NCI-H1092 treated with DMSO at 0.1 percent for 48 hours (cell line): ENCODE measurements at places on chromosomes 7 and 10.

DNA sequence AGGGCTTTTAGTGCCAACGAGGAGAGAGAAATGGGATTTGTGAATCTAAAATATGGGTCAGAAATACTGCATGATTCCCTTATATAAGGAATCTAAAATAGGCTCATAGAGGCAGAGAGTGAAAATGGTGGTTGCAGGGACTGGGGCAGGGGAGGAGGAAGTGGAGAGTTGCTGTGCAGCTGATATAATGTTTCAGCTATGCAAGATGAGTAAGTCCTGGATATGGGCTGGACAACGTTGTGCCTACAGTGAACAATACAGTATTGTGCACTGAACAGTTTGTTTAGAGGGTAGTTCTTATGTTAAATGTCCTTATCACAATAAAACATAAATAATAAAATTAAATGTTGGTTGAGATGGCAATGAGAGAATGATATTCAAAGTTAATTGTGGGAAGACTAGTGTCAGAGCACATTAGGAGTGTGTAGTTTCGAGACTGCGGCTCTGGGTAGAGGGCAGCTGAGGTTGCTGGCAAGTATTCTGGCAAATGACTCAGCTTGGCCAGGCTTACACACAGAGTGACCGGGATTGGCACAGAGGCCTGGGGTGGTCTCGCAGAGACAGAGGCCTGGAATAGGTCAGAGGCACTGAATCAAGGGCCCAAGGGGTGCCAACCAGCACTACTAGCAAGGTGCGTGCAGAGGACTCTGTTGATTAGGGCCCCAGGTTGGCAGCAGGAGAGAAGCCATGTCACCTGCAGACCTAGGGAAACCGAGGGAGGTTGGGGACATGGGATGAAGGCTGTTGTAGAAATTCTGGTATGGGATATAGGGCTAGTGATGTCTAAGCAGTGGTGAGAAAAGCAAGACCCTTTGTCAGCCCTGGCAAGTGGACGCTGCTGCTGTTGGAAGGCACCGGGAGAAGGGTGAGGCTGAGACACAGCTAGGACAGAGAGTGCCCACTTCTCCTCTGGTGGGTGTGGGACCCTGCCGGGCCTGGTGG is 2.8 kb upstream of the DEPP1 start:
- no peak for DNase-seq

- DNase-seq: peak; percentile 88
These were observed at the start of gene SGMS1 for GRCh38 chr10:50623663-50624412. Gene SGMS1 (minus strand): TSS chr10:50623956. CDS start chr10:50344114, 279,842 bp downstream.

- DNase-seq: no peak
These were observed 16.6 kb downstream of the MEIG1 start for GRCh38 chr10:14975672-14976273.

GRCh38 chr7:34357068-34357467 is 300.9 kb upstream of the NPSR1 start:
- no peak for DNase-seq

- DNase-seq: no peak
These were observed 35.2 kb downstream of the CNPY1 start for GRCh38 chr7:155510975-155511701.

- DNase-seq: no peak
These were observed 23.7 kb upstream of the LAMB1 start for GRCh38 chr7:108026647-108027046.

GRCh38 chr10:63819753-63820329 is 298.6 kb downstream of the REEP3 start:
- DNase-seq: peak; percentile 7

DNA sequence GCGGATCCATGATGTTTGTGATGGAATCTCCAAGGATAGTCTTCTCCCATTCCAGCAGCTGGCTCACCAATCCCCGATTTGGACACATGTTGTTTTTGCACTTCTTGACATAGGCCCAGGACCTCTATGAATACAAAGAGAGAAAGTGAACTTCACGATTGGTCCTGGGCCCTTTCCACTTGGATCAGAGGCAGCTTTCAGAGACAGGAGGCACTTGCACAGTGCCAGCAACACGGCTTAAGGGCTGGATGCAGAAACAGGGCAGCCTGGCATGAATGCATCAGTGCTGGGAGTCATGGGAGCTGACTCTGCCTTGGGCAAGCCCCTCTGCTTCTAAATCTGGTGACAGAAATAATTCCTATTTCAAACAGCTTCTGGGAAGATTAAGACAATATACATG is 2.1 kb upstream of the TMEM120A start:
- DNase-seq: no peak

- no peak for DNase-seq
These were observed at the start of gene SYCE1 for GRCh38 chr10:133565441-133566294. Gene SYCE1 (minus strand): TSS chr10:133565583. CDS start chr10:133565529, 54 bp downstream.

GRCh38 chr7:130334274-130334673 is 10.3 kb upstream of the CPA5 start:
- DNase-seq: no peak

DNA sequence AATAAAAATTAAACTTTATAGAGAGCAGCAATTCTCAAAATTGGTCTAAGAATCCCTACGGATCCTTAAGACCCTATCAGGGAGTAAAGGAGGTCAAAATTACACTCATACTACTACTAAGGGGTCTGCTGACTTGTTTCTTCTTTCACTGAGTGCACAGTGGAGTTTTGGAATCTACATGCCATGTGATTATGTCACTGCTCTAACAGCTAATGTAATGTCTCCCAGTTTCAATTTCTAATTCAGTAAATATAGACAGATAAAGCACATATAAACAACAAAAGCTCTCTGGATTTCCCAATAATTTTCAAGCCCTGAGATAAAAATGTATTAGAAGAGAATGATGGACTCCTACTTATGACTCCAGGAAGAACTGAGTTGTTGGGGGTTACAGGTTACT is 74.6 kb downstream of the WAPL start:
- no peak for DNase-seq

GRCh38 chr10:50529660-50530059 is 94.1 kb downstream of the SGMS1 start:
- DNase-seq: no peak

- DNase-seq: no peak
These were observed 4.7 kb upstream of the PLXDC2 start for GRCh38 chr10:19811540-19811939.

- no peak for DNase-seq
These were observed 29.5 kb downstream of the BAG3 start for GRCh38 chr10:119680650-119681081.

GRCh38 chr7:8155836-8156235 is 106.1 kb downstream of the ICA1 start:
- peak; percentile 87 for DNase-seq

DNA sequence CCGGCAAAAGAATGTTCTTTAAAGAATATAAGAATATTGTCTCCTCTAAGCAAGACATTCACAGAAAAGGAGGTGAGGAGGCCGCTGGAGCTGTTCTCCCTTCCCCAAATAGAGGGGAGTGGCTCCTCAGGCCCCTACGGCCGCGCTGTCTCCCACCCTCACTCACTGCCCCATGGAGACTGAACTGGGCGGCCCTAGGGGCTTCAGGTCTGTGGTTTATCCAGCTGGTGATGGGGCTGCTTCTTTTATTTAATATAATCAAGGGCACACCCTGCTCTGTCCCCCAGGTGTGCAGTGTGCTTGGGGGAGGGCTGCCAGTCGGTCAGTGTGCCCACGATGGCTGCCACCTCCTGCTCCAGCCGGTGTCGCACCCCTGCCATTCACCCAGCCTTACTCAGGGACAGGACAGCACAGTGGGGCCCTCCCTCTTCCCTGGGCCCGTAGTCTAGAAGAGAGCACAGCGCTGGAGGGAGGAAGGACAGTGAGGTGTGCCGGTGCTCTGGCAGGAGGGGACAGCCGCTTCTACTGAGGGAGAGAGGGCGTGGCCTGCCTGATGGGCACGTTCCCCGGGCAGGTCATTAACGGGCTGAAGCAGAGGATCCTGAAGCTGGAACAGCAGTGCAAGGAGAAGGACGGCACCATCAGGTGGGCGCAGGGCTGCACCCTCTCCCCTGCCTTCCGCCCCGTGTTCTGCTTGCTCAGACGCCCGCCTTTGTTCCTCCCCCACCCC is 23.4 kb downstream of the IQCE start:
- no peak for DNase-seq

DNA sequence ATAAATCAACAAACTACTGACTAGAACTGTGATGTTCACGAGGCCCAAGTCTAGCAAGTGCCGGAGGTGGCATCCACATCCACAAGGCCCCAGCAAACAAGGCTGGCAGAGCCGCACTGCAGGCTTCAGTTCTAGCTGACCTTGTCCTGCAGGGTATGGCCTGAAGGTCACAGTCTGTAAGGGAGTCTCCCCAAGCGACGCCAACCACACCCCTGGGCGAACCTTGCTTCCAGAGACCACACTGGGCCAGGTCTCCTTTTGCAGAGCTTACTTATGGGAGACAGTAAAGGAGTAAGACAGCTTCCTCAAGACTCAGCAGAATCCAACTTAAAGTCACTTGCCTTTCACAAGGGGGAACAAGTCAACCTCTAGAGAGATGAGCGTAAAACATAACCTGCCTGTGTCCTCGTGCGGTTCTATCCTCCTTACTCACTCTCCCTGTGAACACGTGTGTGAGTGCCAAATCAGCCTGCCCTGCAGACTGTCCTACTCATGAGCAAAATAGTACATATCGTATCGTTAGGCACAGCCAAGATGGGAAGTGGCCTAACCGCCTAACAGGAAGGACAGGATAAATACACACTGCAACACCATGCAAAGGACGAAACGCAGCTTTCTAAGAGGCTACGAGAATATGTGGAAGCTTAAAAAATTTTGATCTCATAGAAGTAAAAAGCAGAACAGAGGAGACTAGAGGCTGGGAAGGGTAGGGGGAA is 22.7 kb downstream of the FAM53B start:
- no peak for DNase-seq

- DNase-seq: no peak
These were observed 12.8 kb upstream of the C10orf53 start for GRCh38 chr10:49666685-49667084.

- DNase-seq: no peak
These were observed 58.8 kb downstream of the CACNA2D1 start for GRCh38 chr7:82384779-82385178.

DNA sequence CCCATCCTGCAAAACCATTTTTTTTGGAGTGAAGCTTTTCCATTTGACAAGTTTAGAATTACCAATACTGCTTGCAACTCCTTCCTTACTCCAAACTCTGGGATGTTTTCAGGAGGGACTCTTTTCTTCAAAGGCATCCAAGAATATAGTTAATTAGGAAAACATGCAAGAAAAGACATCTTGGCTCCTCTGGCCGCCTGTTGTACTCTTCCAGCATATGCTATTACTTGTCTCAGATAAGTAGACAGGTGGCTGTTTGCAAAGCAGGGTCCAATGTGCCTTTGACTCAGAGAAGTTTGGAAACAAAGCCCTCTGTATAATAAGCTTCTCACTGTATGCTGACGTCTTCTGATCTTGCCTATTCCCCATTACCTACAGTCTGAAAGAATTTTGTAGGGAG is 746.5 kb downstream of the AUTS2 start:
- no peak for DNase-seq

GRCh38 chr7:116236020-116236630 is 25.8 kb downstream of the TES start:
- DNase-seq: peak; percentile 53

- DNase-seq: no peak
These were observed 67.9 kb upstream of the CFAP46 start for GRCh38 chr10:133010095-133010842.

- no peak for DNase-seq
These were observed 85.3 kb downstream of the LYZL1 start for GRCh38 chr10:29374162-29374561.

DNA sequence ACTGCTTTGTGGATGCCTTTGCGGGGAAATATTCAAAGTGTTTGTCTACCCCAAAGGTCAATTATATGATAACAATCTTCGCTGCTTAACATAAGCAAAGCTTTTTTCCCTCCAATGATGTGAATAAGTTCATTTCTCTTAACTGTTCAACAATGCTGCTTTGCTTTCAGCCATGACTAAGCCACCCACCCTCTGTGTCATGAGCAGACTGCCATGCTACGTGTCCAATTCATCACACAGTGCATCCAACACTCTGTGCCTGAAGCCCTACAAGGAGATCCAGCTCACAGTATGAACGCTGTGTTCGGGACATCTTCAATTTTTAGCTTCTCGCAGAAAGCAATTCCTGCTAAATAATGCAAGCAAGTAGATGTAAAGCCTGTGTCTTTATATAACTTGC is 5.7 kb upstream of the TAS2R40 start:
- DNase-seq: no peak

- no peak for DNase-seq
These were observed 30.3 kb upstream of the IL6 start for GRCh38 chr7:22696541-22697228.

DNA sequence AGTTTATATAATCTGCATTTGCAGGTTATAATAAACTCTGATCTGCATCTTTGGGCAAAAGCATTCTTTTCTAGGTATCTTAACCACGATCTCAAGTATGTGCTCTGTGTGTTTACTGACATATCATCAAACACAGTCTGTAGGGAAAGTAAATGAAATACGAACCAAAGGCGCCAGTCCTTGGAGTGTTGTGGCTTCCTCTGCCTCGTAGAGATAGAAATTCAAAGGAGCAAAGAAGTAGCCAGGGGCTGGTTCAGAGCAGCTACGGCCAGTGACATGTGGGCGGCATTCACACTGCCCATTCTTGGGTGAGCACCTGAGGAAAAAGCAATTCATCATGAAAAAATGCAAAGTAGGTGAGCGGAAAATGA is 38.7 kb downstream of the LAMB4 start:
- DNase-seq: no peak

GRCh38 chr7:149140831-149141230 is 6.4 kb upstream of the ZNF398 start:
- DNase-seq: no peak

GRCh38 chr7:41063116-41063515 is 639.8 kb downstream of the INHBA start:
- DNase-seq: no peak

GRCh38 chr7:70018700-70019099 is 420.4 kb downstream of the AUTS2 start:
- no peak for DNase-seq

DNA sequence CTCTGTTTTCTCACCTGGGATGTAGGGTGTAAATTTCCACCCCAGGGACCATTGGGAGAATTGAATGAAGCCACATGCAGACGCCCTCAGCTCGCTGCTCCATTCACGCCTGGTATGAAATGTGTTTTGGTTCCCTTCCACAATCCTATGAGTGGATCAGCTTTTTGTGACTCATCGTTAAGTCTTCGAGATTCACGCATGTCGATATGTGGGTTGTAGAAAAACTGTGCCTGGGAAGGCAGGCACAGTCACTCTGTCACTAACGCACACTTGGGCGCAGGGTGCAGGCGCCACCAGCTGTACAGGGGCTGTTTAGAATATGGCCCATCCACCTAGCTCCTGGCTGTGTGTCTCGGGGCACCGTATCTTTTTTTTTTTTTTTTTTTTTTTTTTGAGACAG is 64.2 kb upstream of the SH2B2 start:
- no peak for DNase-seq

GRCh38 chr10:53357587-53357986 is 585.0 kb upstream of the MBL2 start:
- DNase-seq: no peak

- no peak for DNase-seq
These were observed 254.3 kb downstream of the DYNC1I1 start for GRCh38 chr7:96026611-96027010.
